ENCODE measurements at places on chromosomes 12 and 14.
A peak's percentile ranks its signal among the peaks of the same experiment; 100 is the strongest.

GRCh38 chr12:78530100-78530765 is 334.3 kb upstream of the SYT1 start:
- DNase-seq, result peak; percentile 79

- peak; percentile 20 for DNase-seq
Observed at GRCh38 chr12:80242321-80242720, 143.0 kb downstream of the OTOGL start.

- no peak for DNase-seq
Observed at GRCh38 chr12:29617407-29617803, 119.9 kb upstream of the OVCH1 start.

- DNase-seq, result no peak
Observed at GRCh38 chr14:86915406-86915805, 1077.6 kb downstream of the GALC start.

GRCh38 chr12:58367041-58367440 is 425.7 kb downstream of the ATP23 start:
- DNase-seq, result no peak
